ENCODE measurements at places on chromosomes 7 and 10.

GRCh38 chr7:142812437-142813215 is 41.9 kb downstream of the PRSS2 start:
- DNase-seq, result no peak

DNA sequence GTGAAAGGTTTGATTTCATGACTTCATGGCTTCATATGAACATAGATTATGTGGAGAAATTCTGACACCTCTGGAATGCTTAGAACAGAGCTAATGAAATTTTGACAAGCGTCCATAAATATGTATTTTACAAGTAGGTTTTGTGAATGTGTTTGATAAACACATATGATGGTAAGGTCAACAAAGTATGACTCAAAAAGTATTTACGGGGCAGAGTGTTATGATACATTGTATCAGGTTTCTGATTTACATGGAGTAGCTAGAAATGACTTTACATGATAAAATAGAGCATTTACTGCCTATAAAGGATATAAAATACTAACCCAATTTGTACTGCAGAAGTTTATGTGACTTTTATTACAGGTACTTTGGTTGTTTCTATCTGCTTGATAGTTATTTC is 206.3 kb downstream of the MDFIC start:
- no peak for DNase-seq

GRCh38 chr10:48598243-48598935 is 6.5 kb downstream of the ARHGAP22 start:
- no peak for DNase-seq

DNA sequence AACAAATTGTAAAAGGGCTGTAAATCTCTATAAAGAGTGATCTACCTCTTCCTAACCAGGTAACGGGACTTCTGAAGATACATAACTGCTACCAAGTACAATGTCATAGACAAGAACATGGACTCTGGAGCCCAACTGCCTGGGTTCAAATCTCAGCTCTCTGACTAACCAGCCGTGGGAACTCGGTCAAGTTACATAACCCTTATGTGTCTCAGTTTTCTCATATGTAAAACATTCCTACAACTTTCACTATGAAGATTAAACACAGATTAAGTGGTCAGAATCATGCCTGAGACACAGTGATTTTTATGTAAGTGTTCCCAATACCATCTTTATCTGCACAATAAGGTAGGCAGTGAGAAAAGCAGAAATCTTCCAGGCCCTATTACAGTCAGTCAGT is 52.6 kb downstream of the ITGB1 start:
- no peak for DNase-seq

- DNase-seq, result no peak
Observed at GRCh38 chr10:121404611-121405010, 193.6 kb downstream of the FGFR2 start.

- no peak for DNase-seq
Observed at GRCh38 chr10:78260680-78261079, 227.0 kb downstream of the RPS24 start.

DNA sequence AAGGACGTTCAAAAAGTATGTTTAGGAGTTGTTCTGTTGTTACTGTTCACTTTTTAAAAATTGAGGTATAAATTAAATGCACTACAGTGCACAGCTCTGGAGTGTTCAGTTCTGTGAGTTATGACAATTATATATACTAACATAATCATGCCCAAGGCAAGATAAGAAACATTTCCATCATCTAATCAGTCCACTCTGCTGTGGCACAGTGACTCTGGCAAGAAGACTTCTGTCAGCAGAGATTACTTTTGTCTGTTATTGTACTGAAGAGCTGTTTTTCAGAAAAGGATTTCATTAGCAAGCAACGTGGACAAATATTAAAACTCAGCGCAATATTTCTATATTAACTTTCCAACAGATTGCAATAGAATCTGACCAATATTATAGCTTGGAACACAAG is 32.0 kb downstream of the ICA1 start:
- no peak for DNase-seq

- DNase-seq, result no peak
Observed at GRCh38 chr7:47751043-47751442, 169.1 kb upstream of the TNS3 start.

GRCh38 chr7:150854066-150855000 is 2.0 kb downstream of the AOC1 start:
- DNase-seq, result no peak

GRCh38 chr10:130958981-130959751 is 352.4 kb downstream of the TCERG1L start:
- DNase-seq, result no peak

DNA sequence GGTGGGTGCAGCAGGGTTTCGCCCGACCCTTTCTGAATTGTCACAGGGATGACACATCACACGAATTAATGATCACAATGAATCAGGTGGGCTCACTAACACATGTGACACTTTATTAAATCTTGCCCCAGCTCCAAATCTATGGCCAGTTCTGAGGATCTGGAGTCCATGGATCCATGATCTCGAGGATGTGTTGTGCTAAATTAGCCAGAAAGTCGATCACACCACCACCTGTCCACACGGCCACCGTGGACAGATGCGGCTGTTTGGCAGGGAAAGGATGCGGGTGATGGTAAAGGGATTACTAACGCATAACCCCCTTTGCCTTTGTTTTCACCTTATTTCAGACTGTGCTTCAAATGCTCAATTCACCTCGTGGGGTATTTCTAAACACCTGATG is 96.4 kb downstream of the COBL start:
- no peak for DNase-seq

DNA sequence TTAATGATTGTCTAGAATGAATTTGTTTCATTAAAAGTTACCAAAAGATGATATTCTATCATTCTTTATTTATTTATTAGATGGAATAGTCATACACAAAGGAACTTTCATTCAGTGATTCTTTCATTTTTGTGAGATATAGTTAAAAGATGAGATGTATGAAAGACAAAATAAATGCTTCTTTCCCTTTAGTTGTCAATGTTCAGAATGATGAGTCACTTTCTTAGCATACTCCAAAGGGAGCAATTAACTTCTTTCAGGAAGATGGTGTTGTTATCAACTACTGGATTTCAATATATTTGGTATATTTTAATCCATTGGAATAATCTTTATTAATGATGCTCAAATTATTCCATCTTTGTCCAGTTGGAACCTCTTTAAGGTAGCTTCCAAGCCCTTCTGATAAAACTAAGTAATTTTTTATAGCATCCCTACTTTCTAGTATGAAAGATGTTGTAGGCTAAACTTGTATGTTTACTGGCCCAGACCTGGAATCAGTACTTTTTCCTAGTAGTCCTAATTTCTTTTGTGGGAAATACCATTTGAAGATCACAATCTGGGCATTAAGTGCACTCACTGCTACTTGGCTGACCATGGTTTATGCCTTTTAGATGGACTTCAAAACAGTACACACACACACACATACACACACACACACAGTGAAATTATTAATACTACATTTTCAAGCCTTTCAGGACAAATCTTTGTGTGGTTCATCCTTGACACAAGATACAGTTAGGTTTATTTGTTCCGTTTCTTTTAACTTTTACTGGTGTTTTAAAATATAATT is 2.5 kb downstream of the GIMAP7 start:
- DNase-seq, result no peak

DNA sequence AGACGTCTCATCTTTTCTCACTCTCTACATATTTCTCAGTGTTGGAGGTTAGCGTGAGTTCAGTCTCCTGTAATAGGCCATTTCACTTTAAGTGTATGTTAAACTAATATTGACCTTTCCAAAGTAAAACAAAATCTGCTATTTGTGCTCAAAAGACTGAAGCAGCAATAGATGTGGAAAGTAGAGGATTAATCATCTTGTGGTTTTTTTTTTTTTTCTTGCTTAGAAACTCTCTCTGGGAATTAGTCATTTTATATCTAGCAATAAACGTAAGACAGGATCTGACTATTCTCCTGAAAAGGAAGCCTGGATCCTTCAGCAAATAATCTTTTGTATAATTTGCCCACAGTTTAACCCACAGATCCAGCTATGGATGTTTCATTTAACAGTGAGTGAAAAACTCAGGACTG is 81.7 kb downstream of the NRP1 start:
- no peak for DNase-seq

GRCh38 chr10:132847856-132848255 is 61.9 kb upstream of the NKX6-2 start:
- DNase-seq, result no peak

- no peak for DNase-seq
Observed at GRCh38 chr7:114243646-114244045, 171.0 kb upstream of the FOXP2 start.

DNA sequence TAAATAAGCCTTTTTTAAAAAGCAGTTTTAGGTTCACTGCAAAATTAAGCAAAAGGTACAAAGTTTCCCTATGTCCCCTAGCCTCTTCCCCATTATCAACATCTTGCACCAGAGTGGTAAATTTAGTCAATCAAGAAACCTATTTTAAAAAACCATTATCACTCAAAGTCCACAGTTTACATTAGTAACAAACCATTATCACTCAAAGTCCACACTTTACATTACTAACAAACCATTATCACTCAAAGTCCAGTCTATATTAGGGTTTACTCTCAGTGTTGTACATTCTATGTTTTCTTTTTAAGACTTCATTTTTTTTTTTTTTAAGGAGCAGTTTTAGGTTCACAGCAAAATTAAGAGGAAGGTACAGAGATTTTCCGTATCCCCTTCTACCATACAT is 74.1 kb upstream of the GPR37 start:
- DNase-seq, result no peak

DNA sequence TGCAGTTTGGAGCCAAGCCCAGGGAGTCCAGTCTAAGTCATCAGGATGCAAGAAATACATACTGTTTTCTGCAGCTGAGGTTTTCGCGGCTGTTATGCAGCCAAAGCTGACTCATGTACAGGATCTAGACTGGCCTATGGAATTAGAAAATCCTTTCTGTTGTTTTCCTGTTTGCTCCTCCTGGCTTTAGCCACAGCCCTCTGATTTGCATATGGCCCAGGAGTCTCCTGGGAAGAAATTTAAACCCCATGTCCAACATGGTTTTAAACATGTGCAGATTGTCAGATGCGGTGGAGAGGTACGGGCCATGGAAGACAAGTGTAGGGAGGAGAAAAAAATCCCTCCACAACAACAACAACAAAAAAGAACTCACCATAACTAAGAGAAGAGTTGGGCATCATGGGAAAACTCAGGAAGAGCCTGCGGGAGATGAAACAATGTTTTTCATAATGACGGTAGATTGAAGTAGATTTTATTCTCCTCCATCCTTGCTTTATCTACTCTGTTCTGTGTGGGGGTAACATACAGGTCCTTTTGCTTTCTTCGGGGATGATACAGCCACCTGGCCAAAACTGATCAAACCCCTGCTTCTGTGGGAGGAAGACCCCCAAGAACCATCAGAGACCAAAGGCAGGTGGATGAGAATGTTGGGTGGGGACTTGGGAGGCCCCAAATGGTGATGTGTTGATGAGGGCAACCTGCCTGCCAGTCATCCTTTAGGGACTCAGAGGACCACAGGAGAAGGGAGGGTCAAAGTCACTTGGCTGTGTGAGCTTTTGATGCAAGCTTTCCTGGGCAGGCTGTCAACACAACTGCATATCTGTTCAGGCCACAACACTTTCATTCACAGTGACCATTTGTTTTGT is 29.8 kb upstream of the GNA12 start:
- DNase-seq, result no peak

GRCh38 chr7:81626008-81626407 is 143.8 kb downstream of the HGF start:
- DNase-seq, result no peak

DNA sequence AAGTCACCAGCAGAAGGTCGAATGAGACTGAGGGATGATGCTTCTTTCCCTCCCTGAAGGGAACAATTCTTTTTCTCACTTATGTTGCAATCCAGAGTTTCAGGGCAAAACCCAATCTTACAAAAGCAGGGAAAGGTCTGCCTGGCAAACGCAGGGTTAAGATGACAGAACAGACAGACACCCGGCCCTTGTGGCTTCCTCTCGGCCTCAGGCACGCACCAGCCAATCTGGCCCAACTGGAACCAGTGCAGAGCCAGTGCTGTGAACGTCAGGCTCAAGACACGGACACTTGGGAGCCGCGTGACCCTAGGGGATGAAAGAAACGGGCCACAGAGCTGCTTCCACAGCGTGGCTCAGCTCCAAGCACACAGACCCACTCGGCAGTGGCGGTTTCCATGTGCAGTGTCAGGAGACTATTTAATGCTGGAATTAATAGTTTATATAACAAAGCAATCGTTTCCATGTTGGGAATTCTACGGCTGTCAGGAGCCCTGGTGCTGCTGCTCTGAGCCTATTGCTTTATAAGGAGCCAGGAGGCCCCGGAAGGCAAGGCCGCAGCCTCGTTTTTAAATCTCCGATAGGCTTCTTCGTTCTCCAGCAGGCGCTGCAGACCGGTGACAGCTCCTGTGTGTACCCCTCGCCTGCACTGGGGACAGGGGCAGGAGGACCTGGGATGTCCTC is 198.4 kb downstream of the DIP2C start:
- no peak for DNase-seq

DNA sequence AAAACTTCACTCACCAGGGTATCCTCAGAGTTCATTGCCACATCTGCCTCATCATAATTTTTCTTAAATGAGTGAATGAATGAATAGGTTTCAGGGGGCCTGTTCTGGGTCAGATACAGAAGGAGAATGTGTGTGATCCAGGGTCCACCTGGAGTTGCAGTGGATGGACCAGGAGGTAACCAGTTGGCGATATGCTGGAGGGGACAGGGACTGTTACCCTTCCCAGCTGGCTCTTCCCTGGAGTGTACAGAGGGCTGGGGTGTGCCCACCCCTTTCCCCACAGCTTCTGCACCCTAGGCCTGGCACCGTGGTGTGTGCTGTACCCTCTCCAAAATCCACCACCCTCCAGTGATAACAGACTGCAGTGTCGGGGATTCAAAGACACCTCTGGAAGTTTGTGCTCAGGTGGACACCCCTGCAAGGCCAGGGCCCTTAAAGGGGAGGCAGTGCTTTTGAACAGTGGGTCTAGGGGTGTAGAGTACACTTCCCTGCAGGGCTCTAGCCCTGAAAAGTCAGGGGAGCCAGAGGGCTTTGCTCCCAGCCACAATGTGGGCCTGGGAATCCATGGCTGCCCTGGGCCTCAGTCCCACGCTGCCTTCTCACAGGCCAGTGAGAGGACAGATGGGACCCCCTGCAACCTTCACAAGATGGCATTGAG is 134.4 kb upstream of the UNC5B start:
- DNase-seq, result no peak

DNA sequence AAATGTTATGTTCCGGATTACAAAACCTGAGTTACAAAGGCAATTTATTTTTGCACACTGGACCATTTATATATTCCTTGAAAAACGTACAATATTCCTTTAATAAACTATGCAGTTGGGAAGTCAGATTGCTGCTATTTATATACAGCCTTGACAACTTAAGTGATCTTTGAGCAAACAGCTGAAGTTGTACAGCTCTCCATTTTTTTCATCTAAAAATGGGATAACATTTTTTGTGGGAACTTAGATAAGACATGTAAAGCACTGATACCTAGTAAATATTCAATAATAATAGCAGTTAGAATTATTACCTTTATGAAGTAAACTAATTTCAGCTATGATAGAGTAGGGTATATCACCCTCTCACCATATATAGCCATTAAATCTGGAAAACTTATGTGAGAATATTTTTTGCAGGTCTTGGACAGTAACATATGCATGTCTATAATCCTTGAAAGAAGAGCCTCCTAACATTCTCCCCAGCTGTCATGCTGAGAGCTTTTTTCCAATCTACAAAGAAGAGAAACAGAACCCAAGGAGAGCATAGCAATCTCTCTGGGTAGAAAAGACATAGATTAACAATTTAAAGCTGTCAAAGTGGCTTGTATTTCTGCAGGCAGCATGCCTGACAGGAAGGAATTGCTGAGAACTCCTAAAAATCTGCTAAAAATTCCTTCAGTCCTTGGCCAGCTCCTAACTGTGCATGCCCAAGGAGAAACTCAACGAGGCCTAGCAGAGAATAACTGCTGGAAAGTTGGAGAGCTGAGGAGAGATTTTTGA is 326.0 kb downstream of the CRPPA start:
- DNase-seq, result no peak
